ENCODE measurements at places on chromosomes 16 and 17. TPM values are rescaled to one million over a fixed set of nuclear protein-coding genes. Genes with fewer than 3 reads are reported as not detected.

GRCh38 chr17:44770166-44770925 lies 11.6 kb downstream of the ADAM11 start:
- no peak for DNase-seq

- DNase-seq = no peak
These were observed 32.7 kb upstream of the SLC6A2 start for GRCh38 chr16:55622930-55623561.

- no peak for DNase-seq
These were observed 13.4 kb upstream of the SLC38A8 start for GRCh38 chr16:84055801-84056634.

GRCh38 chr17:28864991-28865849 lies 10.4 kb downstream of the ERAL1 start:
- no peak for DNase-seq

GRCh38 chr17:17533901-17534441 lies 37.8 kb upstream of the RASD1 start:
- DNase-seq = no peak

DNA sequence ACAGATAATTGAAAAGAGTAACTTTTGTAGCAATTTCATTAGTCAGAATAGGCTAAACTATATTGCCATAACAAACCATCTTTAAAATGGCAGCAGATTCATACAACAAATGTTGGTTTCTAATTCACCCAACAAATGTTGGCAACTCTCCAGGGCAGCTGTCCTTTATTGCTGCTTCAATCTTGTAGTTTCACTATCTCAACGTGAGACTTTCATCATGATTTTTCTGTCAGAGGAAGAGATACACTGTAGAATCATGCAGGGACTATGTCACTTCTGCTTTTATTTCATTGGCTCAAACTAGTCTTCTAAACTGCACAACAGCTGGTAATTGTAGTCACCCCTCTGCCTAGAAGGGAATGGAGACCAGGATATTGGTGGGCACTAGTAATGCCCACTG lies 174.2 kb downstream of the TANC2 start:
- no peak for DNase-seq

DNA sequence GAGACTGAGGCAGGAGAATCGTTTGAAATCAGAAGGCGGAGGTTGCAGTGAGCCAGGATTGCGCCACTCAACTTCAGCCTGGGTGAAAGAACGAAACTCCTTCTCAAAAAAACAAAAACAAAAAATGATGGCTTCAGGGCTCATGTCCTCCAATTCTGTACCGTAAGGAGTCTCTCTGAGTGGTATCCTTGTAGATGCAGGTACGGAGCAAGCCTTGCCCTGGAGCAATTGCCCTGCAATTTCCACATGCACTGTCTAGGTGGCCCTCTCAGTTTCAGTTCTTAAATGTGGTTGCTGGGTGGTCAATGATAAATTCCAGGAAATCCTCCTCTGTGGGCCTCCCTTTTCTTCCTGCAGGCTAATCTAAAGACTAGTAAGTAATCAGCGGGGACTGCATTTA lies 10.6 kb downstream of the TMEM238L start:
- DNase-seq = no peak

GRCh38 chr16:50437769-50438437 lies 69.1 kb upstream of the BRD7 start:
- no peak for DNase-seq

- peak; percentile 2 for DNase-seq
These were observed 38.2 kb upstream of the IL21R start for GRCh38 chr16:27363797-27364196.

DNA sequence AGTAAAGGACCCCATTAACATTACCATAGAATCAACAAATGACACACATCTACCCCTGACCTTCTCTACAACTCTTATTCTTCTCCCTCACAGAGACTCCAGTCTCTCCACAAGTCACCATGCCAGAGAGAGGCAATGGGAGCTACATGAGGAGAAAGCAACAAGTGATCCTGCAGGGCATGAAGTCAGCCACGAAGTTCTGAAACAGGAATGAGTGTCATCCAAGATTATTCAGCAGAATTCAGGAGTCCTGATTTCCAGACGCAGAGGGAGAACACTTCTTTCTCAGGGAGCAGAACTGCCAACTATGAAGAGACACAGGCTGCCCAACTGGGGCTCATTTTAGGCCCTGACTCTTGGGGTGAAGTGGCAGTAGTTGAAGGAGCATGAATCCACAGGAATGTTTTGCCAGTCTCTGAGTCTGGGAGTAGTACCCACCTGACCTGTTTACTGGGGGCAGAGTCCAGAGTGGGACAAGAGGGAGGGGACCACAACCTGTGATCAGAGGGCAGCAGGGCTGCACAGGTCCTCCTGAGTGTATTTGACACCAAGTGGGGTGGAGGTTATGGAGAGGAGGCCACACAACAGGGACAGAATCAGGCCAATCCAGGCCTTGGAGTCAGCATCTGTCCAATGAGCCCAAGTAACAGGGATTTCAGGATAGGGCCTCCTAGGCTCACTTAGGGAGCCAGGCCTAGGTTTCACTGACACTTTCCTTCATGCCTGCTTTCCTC lies 2.4 kb upstream of the MTMR4 start:
- DNase-seq = no peak

GRCh38 chr17:73531158-73531557 lies 113.1 kb downstream of the SDK2 start:
- DNase-seq = no peak

GRCh38 chr17:19677736-19678379 lies 29.3 kb downstream of the ALDH3A2 start:
- DNase-seq = no peak

GRCh38 chr16:8173111-8173644 lies 417.1 kb downstream of the TMEM114 start:
- peak; percentile 92 for DNase-seq

DNA sequence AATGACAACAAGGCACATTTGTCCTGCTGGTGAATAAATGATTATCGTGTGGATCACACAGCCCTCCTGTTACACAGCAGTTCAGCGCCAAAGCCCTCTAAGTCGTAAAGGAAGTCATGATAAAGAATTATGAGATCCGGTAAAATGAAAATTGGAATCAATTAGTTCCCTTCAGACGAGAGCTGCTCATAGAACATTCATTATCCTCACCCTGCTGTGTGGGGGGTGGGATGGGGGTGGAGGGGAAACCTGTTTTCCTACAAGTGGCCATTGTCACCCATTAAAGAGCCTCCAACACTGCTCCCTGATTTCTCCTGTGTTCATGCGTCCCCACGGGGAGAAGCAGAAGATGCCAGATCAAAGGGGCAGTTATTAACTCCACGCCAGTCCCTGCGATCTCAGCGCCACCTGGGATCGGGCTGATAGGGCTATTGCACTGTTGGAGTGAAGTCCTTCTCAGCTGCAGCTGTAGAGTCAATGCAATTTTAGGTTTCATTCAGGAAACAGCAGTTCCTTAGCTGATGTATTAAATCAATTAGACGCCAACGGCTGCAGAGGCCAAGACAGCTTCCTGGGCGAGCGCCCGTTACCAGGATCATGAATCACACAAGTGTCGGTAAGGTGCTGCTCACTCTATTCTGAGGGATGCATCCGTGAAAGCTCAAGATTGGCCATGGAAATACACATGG lies 19.2 kb upstream of the CACNG4 start:
- DNase-seq = peak; percentile 23

Gene CDRT15
- not detected for total RNA-seq

Gene CXCL16
- 7.5 TPM for total RNA-seq

Gene ITGAE
- 34.4 TPM for total RNA-seq

Gene BRIP1
- total RNA-seq = 7.9 TPM

Gene ADAM11
- 9.1 TPM for total RNA-seq

Gene SCNN1B
- total RNA-seq = 0.66 TPM

Gene CCDC200
- total RNA-seq = 0.55 TPM

Gene PERCC1
- not detected for total RNA-seq

Gene C16orf54
- 0.39 TPM for total RNA-seq

Gene ODAD4
- 2.0 TPM for total RNA-seq

Gene NLRP1
- total RNA-seq = 116 TPM

Gene DDX52
- 33.2 TPM for total RNA-seq

Gene HS3ST3B1
- 3.9 TPM for total RNA-seq
